ENCODE measurements at places on chromosomes 2 and 18. TPM values are rescaled to one million over a fixed set of nuclear protein-coding genes. Genes with fewer than 3 reads are reported as not detected.

DNA sequence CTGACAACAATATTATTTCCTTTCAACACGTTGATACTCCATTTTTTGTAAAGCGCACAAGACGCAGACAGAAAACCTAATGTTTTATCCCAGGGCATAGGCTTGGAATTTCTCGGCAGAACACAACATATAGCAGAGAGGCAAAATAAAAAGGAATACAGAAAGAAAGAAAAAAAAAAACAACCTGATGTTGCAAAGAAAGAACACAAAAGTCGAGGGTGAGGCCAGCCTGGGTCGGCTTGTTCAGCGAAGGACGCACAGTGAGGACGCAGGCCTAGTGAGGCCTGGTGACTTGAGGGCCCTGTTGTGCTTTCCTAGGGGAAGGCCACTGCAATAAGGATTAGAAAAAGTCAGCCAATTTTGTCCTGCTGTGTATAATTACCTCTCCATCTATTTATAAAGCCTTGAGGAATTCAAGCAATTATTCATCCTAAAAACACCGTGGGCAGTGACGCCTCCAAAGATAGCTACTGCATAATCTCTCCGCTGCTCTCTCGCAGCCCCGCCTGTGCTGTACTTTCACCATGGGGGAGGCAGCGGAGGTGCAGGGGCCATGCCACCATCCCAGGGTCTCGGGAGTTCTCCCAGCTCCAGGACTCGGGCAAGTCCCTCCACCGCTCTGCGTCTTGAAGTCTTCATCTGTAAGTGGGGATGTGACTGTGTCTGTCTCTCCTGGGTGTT is 61.9 kb upstream of the SH3RF3 start:
- DNase-seq, result no peak

DNA sequence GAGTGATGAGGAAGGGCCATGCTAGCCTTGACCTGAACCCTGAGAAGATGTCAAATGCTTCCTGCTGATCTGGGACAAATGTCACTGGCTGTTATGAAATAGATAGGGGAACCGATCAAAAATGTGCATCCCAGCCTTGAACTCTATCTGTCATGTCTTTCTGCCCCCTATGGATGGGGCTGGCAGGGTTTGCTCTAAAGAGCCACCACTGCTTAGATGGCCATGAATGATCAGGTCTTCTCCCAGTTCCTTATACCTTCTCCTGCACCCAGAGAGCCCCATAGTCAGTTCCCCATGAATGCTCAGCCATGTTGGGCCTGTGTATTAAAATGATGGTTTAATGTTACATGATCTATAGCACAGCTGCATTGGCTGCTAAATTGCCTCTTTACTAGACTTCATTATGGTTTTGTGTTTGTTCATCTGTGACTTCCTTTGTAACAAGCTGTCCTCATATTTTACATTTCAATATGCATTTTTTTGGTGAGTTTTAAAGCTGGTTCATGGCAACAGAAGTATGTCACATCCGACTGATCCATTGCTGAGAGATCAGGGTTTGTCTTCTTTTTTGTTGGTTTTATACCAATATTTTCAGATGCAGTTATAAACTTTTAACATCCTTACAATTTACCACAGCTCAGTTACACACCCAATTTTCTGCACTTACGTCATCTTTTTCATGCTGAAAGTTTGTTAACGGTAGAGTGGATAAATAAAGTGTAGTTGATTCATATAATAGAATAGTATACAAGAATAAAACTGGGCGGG is 56.3 kb upstream of the SMAD2 start:
- no peak for DNase-seq

DNA sequence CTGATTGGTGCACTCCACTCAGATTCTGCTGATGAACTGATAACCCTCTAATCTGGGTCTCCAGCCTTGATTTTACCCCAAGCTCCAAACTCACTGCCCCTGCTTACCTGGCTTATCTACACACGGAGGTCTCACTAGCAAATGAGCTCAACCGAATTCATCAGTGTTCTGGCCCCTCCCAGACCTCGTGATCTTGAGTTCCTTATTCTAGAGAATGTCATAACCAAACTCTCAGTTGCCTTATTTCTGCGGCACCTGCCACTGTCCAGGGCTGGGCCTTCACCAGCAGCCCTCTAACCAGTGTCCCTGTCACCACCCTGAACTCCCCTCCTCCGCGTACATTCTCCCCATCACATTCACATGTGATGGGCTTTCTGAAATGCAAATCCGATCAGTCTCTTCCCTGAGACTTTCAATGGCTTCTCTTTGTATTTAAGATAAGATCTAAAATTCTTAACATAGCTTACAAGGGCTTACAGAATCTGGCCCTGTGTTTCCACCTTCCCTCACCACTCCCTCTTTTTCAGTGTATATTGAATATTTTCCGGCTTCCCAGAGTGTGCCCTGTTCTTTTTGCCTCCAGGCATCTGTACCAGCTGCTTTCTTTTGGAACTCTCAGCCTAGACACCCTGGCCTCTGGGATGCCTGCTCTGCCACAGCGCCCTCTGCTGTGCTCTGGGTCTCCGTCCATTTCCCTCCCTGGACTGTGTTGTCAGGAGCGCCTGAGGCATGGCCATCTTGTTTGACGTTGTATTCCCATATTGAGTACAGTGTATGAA is 31.1 kb downstream of the NAB1 start:
- peak; percentile 32 for DNase-seq

- DNase-seq, result peak; percentile 51
Observed at GRCh38 chr2:105321875-105322646, 7.5 kb downstream of the TGFBRAP1 start.

DNA sequence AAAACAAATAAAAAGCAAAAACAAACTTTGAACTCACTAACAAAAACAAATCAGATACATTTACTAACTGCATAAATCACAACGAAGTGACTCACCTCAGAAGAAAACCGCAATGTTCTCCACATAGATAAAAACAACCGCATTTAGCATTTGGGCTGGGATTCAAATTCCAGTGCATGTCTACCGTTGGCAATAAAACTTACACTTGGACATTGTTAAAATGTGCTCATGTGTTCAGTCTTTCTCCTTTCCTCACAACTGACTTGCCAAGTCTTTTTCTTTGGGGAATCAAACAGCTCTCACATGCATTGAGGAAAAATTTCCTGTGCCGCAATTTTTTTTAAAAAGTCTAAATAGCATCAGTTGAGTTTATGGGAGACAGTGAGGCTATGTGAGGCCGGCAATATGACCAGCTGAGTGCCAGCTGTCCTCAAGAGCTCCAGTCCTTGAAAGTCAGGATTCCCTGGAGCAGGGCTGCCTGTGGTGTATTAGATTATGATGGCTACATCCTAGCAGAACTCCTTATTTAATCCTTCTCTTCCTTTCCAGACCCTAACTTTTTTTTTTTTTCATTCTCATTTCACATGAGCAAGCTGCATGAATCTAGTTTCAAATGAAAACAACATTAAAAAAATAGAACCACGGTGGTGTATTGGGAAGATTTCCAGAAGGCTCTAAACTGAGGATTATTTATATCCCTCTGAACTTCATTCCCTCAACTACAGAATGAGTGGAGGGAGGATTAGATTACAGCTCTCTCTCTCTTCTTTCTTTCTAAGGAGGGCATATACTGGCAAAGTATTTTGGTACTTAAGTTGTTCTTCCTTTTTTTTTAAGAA is 70.2 kb upstream of the MEIS1 start:
- DNase-seq, result peak; percentile 36

- peak; percentile 68 for DNase-seq
Observed at GRCh38 chr18:59917422-59917821, 17.6 kb downstream of the PMAIP1 start.

- no peak for DNase-seq
Observed at GRCh38 chr2:190698895-190699294, 50.0 kb downstream of the NAB1 start.

- no peak for DNase-seq
Observed at GRCh38 chr18:48184118-48184517, 225.1 kb downstream of the ZBTB7C start.

DNA sequence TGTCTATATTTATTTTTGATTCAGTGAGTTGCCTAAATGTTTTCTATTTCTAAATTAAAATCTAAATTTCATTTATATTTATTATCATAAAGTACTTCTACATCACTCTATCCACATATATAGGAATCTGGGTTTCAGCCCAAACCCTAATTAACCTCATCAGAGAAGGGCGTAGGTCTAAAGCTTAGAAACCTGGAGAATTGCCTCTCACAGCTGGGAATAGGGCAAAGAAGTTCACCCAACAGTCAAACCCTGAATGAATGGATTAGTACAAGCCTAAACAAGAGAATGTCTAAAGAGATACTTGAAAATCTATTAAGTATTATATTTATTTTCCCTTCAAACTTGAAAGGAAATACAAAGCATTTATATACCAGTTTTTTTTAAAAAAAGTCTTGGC is 26.2 kb downstream of the TFPI start:
- DNase-seq, result no peak

GRCh38 chr2:238475034-238475433 is 48.3 kb downstream of the ASB1 start:
- peak; percentile 52 for DNase-seq

DNA sequence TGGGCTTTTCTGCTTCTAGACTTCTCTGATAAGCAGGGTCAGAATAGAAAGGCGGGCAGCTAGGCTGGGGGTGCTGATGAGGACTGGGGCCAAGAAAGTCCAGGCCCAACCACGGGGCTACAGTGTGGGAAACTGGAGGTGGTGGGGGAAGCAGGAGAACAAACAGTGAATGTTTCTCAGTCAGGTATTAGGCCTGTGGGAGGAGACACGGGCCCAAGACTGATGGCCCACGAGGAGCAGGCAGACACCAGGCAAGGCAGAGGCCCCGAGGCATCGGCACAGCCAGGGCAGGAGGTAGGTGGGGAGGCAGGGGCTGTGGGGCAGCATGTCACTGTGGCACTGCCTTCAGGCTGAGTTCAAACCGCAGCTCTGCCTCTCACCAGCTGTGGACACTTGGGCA is 40.7 kb downstream of the KCNIP3 start:
- no peak for DNase-seq

GRCh38 chr2:60353863-60354262 is 199.6 kb downstream of the BCL11A start:
- no peak for DNase-seq

- peak; percentile 19 for DNase-seq
Observed at GRCh38 chr2:70173520-70173919, 17.3 kb downstream of the C2orf42 start.

DNA sequence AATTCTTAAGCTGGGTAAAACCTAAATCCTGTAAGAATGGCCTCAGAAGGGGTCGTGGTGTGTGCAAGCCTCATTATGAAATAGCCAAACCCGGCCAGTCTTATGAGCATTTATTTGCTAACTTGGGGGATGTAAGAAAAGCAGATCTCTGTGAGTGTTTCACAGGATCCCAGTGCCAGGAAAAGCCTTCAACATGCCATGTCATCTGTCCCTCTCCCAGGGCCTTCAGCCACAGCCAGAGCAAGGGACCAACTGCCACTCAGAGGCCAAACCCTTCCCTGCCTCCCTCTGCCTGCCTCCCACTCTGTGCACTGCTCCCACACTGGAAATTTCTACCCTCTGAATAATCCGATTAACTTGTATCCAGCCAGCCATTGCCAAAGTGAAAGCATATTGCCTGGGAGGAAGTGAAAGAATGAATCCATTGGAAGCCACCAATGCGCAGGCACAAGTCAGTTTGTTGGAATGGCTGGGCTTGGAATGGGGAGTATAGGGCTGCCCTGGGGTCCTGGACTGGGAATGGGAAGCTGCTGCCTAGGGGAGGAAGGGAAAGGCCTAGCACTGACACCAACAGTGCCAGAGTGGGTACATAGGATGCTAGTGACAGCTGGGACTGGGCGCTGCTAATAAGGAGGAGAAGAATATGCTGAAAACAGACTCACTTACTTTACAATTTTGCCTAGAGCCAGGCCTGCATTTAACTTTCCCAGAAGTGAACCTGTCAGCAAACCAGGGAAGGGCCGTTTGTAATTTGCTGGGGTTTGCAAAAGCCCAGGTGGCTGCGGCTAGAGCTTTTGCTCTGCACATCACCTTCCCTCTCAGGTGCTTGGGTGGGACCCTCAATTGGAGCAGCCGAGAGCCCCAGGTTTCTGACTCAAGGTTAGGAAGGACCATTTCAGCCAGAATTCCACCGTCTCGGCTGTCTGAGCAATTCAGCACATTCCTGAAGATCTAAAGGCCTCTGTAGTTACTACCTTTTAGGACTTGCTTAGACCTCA is 146.6 kb upstream of the NCK2 start:
- no peak for DNase-seq

- no peak for DNase-seq
Observed at GRCh38 chr2:39567507-39567906, 98.2 kb upstream of the TMEM178A start.

- DNase-seq, result no peak
Observed at GRCh38 chr2:709138-709765, 32.0 kb upstream of the TMEM18 start.

DNA sequence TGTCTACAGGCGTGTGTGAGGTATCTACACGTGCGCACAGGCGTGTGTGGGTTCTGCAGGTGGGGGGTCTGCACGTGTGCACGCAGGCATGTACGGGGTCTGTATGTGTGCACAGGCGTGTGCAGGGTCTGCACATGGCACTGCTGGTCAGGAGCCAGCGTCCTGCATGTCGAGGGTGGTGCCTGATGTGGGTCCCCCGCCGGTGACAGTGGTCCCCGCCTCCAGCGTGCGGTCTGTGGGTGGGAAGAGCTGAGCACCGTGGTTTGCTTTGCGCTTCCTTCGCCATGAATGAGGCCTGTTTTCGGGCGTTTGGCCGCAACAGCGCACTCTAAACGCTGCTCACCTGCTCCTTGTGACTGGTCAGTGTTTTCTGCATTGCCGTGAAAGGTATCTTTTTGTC is 57.2 kb downstream of the CTDP1 start:
- DNase-seq, result no peak

- no peak for DNase-seq
Observed at GRCh38 chr2:34143149-34143548, 544.0 kb upstream of the FAM98A start.

DNA sequence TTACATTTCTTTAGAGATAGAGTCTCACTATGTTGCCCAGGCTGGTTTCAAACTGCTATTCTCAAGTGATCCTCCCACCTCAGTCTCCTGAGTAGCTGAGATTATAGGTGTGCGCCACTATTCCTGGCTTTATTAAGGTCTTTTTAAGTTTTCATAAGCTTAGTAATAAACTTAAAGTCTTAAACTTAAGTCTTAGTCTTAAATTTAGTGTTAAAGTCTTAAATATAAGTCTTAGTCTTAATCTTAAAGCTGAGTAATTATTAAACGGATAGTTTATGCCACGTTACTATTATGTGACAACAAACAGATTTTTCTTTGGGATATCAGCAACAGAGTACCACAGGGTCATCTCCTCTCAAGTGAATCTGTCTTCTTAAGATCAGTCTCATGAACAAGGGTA is 12.6 kb downstream of the FARP2 start:
- DNase-seq, result no peak

DNA sequence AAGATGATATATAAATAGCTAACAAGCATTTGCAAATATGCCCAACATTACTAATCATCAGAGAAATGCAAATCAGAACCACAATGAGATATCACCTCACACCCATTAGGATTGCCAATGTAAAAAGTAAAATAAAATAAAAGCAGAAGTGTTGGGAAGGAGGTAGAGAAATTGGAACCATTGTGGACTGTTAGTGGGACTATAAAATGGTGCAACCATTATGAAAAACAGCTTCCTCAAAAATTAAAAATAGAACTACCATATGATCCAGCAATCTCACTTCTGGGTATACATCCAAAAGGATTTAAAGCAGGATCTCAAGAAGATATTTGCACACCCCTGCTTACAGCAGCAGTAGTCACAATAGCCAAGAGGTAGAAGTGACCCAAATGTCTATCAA is 99.8 kb upstream of the DAPL1 start:
- DNase-seq, result no peak

CDH19 gene
- 1.5 TPM for total RNA-seq

RESP18 gene
- total RNA-seq, result not detected

PAX8 gene
- 3.3 TPM for total RNA-seq

ALPP gene
- not detected for total RNA-seq

HOXD3 gene
- total RNA-seq, result not detected

CPO gene
- total RNA-seq, result not detected

Data from mammary epithelial cell (primary cell).